NCI-H2081 (cell line): ENCODE measurements at places on chromosomes 7 and 10.

DNA sequence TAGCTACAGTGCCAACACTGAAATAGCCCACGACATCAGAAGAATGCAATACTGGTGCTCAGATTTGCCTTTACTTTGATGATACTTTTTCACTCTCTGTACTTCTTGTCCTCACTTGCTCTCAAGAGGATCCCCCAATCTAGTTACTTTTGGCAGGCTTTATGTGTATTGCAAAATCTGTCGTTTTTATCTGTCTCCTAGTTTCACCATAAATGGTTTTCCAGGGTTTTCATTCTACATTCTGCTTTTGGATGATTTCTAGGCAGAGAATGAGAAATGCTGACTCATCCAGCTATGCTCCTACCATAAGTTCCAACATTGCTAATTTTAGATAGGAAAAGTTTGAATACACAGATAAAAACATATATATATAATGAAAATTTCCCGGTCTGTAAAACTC is 659.5 kb upstream of the NRG3 start:
- no peak for DNase-seq

DNA sequence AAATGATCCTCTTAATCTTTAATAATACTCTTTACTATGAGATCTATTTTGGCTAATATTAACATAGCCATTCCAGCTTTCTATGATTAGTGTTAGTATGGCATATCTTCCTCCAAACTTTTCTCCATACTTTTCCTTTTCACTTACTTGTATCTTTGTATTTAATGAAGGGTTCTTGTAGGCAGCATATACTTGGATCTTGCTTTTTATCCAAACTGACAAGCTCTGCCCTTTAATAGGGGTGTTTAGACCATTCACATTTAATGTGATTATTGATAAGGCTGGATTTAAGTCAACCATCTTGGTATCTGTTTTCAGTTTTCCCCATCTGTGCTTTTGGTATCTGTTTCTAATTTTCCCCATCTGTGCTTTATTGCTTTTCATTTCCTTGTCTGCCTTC is 59.7 kb upstream of the ATP6V0A4 start:
- DNase-seq: no peak

DNA sequence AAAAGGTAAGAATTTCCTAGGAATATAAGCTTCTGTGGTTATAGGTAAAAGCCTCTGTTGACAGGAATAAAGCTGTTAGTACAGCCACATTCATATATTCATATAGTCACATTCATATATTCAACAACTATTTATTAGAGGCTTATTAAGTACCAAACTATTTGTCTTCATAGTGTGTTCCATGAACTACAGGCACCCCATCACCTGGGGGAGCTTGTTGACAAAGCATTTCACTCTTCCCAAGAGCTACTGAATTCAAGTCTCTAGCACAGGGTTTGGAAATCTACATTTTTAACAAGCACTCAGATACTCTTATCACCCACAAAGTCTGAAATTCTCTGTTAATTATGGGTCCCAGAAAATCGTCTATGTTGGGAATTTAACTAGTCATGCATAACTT is 110.6 kb downstream of the RNLS start:
- DNase-seq: no peak

GRCh38 chr10:60182691-60183090 is 207.0 kb downstream of the ANK3 start:
- DNase-seq: no peak

- DNase-seq: no peak
These were observed 19.5 kb downstream of the MYH16 start for GRCh38 chr7:99292127-99292526.

DNA sequence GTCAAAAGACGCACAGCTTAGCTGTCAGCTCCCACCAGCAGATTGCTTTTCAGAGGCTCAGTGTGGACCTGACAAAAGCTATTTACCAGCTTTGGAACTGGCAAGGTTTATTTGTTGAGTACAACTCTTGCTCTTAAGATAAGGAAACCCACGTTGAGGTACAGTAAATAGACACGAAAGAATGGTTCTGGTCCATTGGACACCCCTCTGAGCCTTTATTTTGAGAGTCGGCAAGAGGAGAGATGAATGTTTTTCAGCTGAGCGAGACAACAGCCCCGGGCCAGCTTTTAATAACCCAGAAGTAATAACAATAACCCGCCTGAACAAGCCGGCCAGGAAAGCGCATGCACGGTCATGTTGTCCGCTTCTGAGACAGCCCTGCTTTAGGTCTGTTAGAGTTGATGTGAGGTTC is 49.0 kb downstream of the WNT2 start:
- DNase-seq: peak; percentile 24

- peak; percentile 2 for DNase-seq
These were observed 50.9 kb upstream of the PAPSS2 start for GRCh38 chr10:87608756-87609155.

DNA sequence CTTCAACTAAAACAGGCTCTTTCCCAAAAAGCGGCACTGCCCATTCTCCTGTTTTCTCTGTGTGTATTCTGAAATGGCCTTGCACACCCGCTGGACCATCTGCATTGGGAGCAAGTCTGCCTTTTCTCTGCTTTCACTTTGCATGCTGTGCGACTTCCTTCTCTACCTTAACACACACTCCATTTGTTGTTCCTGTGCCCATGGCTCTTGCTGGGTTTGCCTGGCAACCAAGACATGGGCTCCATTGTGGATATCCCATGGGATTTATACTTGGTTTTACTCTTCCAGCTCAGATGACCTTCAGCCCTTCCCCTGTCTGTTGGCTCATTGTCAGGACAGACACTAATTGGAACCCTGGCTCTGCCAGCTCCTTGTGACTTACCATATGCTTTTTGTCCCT is 465.3 kb downstream of the REEP3 start:
- DNase-seq: no peak

DNA sequence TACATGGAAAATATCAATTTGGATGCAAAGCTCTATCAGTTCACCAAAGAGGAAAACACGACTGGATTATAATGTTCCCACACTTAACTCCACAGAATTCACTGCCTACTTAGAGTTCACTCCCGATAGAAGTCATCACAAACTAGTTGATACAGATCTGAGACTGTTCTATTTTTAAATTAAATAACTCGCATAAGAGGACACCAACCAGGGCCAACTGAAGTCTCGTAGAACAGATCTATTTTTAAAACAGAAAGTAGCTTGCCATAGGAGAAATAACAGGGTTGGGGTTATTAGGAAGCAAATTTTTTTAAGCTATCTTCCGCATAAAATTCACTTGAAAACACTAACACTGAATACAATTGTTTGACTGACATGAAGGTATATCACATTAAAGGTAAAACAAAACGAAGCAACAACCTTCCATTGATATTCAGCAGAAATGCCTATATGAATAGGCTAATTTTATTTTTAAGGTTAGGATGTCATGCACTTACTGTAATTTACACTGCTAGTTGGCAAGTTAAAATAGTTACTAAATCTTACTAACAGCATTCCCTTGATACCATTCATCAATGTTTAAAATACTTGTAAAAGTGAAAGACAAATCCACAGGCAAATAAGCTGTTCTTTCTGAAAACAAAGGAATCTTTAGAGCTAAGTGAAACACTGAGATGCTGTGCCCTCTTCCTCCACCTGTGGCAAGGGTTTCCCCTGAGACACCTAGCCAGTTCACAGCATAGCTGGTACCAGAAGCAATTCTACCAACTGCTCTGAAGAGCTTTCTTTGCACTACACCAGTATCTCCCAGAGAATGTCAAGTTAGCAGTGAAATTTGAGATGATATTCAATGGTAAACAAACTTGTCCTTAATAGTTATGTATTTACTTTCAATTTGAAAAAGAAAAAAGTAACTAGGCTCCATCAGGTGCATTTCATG is 186.7 kb upstream of the ANK3 start:
- no peak for DNase-seq

GRCh38 chr7:134368851-134369544 is 52.3 kb upstream of the SLC35B4 start:
- DNase-seq: no peak

- no peak for DNase-seq
These were observed 59.0 kb downstream of the GNA12 start for GRCh38 chr7:2785071-2785500.

- DNase-seq: peak; percentile 5
These were observed 179.5 kb downstream of the REEP3 start for GRCh38 chr10:63700631-63701156.

DNA sequence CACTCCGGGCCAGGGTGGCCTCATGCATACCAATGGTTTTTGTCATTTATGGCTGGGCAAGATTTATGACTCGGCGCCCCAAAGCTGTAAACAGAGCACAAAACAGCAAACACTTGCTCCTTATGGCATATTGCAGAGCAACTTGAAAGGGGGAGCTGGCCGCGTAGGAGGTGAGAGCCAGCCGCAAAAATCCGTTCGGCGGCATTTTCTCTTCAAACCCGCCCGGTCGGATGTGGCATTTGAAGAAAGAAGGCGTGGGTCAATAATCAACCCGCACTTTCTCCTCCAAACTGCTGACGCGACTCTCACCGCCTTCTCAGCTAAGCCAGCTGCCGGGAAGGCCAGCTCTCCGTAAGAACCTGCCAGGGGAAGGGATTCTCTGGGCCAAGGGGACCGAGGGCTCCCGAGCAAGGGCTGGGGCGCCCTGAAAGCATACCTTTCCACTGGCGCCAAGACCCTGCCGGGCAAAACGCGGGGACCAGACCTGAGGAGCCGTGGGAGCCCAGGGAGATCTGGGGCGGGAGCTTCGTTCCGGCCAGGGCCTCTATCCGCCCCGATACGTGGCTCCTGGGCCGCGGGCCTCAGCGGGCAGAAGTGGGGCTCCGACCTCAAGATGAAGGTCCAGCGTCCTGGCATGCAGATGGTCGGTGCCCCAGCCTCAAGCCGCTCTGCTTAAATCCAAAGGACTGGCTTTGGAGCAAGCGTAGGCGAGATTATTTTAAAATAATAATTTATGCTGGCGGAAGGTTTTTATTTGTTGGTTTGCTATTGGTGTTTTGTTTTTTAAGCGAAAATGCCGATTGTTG is 12.9 kb upstream of the HOXA2 start:
- DNase-seq: no peak

DNA sequence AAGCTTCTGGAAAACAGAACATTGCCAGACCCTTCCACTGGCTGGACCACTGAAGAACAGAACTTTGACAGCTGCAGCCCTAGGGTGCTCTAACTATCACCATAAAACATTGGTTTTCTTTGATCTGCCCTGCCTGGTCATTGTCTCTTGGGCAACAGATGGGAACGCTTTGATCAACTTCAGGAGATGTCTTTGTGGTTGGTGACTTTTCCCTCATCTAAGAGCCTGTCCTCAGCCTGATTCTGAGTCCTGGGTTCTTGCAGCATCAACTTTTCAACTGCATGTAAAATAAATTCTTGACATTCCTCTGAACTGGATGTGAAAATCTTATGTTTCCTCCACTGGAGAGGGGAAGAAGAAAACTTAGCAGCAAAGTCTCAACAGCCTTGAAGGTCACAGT is 53.1 kb upstream of the ZNRF2 start:
- no peak for DNase-seq

- DNase-seq: peak; percentile 51
These were observed 9.1 kb downstream of the EN2 start for GRCh38 chr7:155466814-155467733.

- DNase-seq: no peak
These were observed 255.3 kb downstream of the FZD1 start for GRCh38 chr7:91519241-91520158.

- no peak for DNase-seq
These were observed 604.3 kb downstream of the IPMK start for GRCh38 chr10:57663401-57663800.

- no peak for DNase-seq
These were observed 49.0 kb downstream of the NDUFB2 start for GRCh38 chr7:140745266-140746058.
